Stimulated activated CD8-positive, alpha-beta memory T cell treated with anti-CD3 and anti-CD28 coated beads, Interleukin-7, amount 100 ng/mL, for 48 hours (primary cell): ENCODE measurements at places on chromosomes 12 and 14.

DNA sequence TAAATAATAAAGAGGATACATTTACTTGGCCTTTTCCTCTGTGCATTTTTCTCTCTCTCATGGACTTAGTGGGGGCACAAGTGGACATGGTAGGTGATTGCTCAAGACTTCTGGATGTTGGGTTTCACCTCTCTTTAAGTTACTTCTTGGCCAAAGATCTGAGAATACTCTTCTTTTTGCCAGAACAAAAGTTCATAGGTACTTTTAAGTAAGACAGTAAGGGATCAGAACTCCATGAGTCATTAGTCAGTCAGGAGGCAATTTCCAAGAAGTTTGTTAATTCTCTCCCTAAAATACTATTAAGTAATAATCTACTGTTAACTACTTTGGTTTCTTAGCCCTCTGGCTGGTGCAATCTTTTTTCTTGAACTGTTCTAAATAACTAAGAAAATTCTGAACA lies 84.2 kb downstream of the GRIP1 start:
- DNase-seq = no peak

GRCh38 chr12:106687672-106688071 lies 86.8 kb upstream of the RIC8B start:
- DNase-seq = no peak

GRCh38 chr12:75883241-75883640 lies 148.3 kb downstream of the PHLDA1 start:
- no peak for DNase-seq

DNA sequence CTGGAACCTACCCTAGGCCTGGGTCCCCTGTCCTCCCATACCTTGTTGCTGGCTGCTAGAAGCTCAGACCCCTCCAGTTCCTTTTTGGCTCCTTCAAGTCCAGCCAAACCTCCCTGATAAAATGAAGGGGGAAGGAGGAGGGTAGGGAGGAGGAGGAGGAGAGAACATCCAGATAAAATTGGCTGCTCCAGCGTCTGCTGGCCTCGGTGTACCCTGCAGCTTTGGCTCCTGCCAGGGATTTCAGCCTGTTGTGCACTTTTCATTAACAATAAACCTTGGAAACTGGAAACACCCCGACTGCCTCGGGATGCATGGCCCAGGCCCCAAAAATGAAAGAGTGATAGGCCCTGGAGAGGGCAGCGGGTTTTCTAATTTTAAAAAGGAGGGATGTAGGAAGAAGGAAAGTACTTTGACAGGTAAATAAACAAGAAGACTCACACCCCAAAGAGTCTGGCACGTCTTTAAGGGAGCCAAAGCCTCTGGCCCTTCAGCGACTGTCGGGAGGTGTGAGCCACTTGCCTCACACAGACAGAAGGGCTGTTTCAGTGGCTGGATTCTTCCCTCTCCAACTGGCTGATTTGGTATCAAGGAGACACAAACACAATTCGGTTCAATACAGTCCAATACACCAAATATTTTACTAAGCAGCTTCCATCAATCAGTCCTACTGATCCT lies 49.8 kb downstream of the NUAK1 start:
- DNase-seq = no peak

- no peak for DNase-seq
Observed at GRCh38 chr12:127459687-127460086, 807.3 kb upstream of the TMEM132C start.

DNA sequence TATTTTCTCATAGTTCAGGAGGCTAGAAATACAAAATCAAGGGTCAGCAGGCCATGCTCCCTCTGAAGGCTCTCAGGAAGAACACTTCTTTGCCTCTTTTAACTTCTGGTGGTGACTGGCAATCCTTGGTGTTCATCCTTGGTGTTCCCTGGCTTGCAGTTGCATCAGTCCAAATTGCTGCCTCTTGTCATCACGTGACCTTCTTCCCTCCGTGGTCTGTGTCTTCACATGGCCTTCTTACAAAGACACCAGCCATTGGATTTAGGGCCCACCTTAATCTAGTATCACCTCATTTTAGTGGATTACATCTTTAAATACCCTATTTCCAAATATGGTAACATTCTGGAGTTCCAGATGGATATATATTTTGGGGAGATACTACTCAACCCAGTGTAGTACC lies 7.5 kb upstream of the LRRC9 start:
- DNase-seq = no peak

GRCh38 chr12:1933342-1934051 lies 15.0 kb upstream of the CACNA2D4 start:
- no peak for DNase-seq

GRCh38 chr14:69539631-69540410 lies 34.9 kb downstream of the CCDC177 start:
- no peak for DNase-seq

- DNase-seq = no peak
Observed at GRCh38 chr14:68596211-68596610, 196.7 kb downstream of the ZFP36L1 start.

GRCh38 chr14:44081146-44081545 lies 425.9 kb downstream of the FSCB start:
- no peak for DNase-seq

DNA sequence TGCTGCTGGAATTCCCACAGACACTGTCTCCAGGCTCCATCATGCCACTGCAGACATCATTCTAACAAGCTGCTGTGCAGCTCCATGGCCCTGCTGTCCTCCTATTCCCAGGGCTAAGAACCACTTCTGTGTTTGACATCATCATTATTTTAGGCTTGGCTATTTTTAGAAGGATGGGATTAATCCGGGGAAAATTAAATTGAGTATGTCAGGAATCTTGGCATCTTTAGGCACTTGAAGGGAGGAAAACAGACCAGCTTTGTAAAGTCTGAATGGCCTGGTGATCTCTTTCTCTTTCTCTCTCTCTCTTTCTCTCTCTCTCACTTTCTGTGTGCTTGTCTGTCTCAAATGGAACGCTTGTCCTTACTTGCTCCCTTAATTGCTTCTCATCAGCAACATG lies 568.3 kb upstream of the FLRT2 start:
- DNase-seq = no peak

DNA sequence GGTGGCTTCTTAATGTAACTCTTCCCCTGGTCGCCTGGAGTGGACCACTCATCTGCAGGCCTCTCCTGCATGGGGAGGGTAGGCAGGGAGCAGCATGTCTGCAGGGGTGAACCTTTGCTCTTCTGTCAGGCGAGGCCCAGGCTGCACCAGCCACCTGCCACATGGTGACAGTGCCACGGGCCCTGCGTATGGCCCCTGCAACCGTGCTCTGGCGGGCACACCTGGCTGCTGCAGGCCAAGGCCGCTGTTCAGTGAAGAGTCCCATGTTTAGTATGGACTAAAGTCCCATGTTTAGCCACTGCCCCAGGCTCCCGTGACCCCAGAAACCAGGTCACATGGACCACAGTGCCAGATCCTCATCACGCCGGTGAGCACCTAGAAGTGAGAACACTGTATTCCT lies 187.0 kb downstream of the ADGRD1 start:
- DNase-seq = no peak

GRCh38 chr12:98371419-98371818 lies 144.0 kb upstream of the TMPO start:
- DNase-seq = no peak

DNA sequence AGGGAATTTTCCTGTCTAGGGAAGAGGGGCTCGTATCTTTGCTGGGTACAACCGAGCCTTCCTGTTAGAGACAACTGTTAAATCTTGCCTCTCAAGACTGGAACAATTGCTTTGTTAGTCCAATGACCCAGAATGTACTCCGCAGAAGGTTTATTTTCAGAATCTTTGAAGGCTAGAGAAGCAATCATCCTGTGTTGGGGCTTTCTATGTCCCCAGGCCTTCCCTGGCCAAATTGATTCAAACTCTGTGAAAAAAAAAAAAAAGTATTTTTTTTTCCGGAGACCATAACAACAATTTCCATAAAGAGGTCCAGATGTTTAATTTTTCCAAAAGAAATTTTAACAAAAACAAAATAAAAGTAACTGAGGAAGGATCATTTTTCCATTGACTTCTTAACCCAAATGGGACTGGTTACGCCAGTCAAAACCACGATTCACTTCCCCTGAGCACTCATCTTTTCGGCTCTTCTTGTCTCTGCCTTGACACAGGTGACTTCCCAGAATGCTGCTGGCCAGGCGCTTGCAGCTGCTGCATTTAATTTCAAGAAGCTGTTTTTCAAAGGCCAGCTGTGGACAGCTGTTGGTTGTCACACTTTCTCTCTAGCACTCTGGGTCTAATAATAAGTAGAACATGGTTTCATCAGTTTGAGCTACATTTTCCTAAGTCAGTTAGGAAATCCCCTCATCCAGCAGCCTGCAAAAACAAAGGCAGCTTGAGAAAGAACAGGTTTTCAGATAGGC lies 81.6 kb upstream of the MANSC4 start:
- no peak for DNase-seq

DNA sequence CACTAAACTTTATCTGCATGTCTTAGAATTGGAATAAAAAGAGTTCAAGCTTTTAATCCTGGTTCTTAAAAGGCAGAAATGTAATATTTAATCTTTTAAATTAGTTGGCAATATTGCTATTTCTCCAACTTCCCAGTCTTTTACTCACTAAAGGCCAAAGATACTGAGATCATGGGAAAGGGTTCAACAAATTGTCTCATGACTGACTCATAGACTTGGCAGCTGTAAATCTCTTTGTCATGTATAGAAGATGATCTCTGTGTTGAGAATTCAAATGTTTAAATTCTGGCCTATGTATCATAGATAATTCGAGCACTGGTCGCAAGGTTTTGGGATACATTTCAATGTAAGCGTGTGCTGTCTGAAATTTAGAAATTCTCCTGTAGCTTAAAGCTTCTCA lies 40.1 kb upstream of the STRAP start:
- no peak for DNase-seq

GRCh38 chr12:85188619-85189018 lies 91.4 kb upstream of the ALX1 start:
- DNase-seq = no peak

DNA sequence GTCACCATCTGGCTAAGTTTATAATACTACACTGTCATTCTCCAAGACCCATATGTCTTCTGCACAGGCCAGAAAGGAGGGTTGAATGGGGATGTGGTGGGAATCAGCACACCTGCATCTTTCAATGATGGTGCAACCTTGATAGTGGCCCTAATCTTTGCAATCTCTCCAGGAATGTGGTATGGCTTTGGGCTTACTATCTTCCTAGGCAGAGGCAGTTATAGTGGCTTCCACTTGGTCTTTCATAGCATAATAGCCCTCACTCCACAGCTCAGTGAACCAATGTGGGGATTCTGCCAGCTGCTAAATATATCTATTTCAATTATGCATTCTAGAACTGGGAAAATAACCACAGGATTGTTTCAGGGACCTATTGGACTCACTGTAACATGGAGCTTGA lies 61.8 kb upstream of the ATP2B1 start:
- no peak for DNase-seq

DNA sequence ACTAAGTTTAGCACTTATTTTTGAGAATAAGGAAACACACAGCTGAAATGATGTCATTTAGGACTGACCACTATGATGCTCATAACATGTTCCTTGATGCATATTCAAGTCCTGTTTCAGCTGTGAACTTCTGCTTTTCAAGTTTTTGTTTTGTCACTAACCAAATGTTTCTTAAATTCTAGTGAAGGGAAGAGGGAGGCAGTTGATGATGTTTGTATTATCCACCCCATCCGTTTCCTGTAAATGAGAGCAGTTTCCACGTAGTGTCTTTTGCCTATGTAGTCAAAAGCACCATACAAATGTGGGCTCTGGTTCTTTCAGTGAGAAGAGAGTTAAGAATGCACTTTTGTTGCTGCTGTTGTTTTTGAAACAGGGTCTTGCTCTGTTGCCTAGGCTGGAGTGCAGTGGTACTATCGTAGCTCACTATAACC lies 491.8 kb downstream of the PCNX1 start:
- DNase-seq = no peak

DNA sequence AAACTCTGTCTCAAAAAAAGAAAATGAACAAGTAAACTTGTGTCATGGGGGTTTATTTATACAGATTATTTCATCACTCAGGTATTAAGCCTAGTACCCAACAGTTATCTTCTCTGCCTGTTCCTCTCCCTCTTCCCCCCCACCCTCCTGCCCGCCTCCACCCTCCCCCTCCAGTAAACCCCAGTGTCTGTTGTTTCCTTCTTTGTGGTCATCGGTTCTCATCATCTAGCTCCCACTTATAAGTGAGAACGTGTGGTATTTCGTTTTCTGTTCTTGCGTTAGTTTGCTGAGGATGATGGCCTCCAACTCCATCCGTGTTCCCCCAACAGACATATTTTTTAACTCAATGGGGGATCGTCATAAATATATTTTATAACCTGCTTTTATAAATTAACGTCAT lies 12.3 kb downstream of the IL31 start:
- no peak for DNase-seq

DNA sequence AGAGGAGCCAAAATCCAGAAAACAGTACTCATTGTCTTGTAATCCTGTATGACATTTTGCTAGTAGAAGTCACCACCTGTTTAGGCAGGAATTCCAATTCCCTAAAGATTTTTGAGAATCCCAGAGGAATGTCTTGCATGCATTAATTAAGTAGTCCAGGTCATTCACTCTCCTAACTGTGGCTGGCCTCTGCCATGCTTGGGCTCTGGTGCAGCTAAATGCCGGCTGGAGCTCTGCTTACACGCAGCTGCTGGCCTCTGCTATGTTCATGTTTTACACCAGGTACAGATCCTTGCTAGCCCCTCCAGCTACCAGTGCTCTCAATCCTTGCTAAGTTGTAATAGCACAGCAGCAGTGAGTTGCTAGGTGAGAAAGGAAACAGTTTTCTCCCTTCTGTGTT lies 16.3 kb upstream of the HIF1A start:
- DNase-seq = no peak

GRCh38 chr12:131163189-131163738 lies 209.6 kb downstream of the ADGRD1 start:
- no peak for DNase-seq

DNA sequence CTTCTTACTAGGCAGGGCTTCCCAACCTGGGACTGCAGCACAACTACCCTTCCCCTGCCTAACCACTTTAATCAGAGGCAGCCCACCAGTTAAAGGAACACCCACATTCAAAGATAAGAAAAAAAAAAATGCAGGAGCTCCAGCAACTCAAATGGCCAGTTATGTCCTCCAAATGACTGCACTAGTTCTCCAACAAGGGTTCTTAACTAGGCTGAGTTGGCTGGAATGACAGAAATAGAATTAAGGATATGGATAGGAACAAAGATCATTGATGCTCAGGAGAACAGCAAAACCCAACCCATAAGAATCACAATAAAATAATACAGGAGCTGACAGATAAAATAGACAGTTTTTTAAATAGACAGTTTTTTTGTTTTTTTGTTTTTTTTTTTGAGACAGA lies 154.2 kb downstream of the PLCZ1 start:
- DNase-seq = no peak

GRCh38 chr14:51269634-51270033 lies 29.6 kb downstream of the TMX1 start:
- DNase-seq = no peak
